Amniotic epithelial cell (primary cell): ENCODE measurements at places on chromosomes 16 and 17.

DNA sequence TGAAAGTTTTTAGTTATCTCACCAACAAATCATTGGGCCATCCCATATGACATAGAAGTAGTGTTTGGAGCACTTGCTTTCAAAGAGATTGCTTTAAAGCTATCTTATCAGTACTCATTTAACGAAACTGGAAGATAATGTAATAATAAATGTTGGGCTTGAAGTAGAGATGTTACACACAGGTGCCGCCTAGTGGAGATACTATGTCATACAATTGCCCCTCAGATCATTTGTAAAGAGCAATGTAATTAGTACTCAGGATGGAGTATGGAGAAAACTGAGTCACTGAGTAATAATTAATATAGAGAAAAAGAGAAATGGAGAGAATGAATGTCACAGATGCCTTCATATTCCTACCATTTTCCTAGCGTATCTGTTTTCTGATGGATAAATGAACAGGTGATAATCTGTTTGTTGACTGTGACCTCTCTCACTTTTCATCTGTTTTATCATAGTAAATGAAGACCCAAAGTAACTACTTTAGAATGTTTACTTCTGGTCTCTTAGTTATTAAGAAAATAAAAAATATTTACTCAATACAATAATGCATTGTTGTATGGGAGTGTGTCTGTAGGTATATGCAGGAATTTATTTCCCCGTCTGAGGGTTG is 80.4 kb downstream of the EFCAB5 start:
- DNase-seq = peak; percentile 57

- peak; percentile 19 for DNase-seq
Measured at GRCh38 chr16:648071-648780, 939 bp upstream of the WDR90 start.

- DNase-seq = no peak
Measured at GRCh38 chr17:2707721-2708584, 3.6 kb downstream of the CLUH start.

DNA sequence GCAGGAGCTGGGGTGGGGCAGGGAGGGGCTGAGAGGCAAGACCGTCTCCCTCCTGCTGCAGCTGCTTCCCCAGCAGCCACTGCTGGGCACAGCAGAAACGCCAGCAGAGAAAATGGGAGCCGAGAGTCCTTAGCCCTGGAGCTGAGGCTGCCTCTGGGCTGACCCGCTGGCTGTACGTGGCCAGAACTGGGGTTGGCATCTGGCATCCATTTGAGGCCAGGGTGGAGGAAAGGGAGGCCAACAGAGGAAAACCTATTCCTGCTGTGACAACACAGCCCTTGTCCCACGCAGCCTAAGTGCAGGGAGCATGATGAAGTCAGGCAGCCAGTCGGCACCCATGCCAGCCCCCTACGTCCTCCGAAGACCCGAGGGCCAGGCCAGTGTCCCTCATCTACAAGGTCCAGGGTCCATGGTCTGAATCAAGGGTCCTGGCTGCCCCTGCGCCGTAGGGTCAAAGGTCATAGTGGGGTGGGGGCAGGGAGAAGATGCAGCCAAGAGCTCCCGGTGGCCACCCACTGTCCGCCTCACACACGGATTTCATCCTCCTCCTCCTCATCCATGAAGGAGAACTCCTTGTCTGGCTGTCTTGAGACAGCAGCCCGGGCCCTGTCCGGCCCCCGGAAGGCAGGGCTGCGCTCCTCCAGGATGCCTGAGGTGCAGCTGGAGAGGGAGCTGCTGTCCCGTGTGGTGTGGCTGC is 23.4 kb upstream of the CPSF4L start:
- DNase-seq = no peak

GRCh38 chr17:82348866-82349265 is 10.2 kb upstream of the TEX19 start:
- DNase-seq = no peak

GRCh38 chr17:27541301-27542023 is 85.2 kb downstream of the KSR1 start:
- no peak for DNase-seq

DNA sequence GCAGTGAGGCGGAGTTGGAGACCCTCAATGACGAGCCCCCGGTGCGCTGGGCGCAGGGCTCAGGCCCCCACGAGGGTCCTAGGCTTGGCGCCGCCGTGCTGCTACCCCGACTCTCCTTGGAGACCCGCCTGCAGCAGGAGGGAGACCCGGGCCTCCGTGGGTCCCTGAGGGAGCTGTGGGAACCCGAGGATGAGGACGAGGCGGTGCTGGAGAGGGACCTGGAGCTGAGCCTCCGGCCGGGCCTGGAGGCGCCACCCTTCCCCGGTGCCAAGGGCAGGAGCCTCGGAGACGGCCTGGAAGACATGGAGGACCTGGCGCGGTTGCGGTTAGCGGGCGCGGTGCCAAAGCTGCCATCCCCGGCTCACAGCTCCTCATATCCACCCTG is 2.3 kb downstream of the MYO15B start:
- DNase-seq = no peak

DNA sequence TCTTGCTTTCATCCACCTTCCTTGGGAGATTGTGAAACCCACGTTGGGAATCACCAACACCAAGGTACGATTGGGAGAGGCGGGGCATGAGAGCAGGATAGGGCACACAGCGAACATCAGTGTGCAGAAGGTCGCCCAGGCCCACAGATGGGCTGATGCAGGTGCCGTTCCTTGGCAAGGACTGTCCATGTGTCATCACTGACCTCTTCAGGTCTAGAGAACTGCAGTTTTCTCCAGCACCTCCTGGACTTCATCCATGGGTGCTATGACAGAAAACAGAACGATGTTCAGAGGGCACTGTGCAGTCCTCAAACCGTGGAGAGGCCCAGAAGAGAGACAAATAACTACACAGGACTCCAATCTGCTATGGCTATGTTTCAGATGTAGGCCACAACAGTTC is 23.9 kb upstream of the TAT start:
- DNase-seq = no peak

DNA sequence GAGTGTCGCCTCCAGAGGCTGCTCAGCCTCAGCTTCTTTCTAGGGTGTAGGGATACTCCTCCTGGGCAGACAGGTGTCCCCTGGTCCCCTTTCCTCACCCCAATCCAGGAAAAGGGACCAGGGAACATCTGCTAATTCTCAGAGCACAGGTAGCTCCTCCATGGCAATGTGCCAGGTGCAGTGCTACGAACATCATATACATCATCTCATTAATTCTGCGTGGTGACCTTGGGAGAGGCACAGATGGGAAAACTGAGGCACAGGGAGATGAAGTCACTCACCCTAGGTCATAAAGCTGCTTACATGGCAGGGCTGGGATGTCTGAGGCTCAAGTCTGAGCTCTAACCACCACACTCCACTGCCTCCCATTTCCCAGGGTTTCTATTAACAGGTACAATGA is 11.7 kb downstream of the HDAC5 start:
- DNase-seq = no peak

- DNase-seq = no peak
Measured at GRCh38 chr17:63452962-63453551, 7.0 kb upstream of the CYB561 start.

GRCh38 chr17:38571833-38572668 is 33.7 kb downstream of the SRCIN1 start:
- no peak for DNase-seq

GRCh38 chr16:54974367-54974766 is 43.7 kb downstream of the IRX5 start:
- DNase-seq = no peak

- DNase-seq = no peak
Measured at GRCh38 chr17:63974594-63975192, 2.0 kb upstream of the SCN4A start.

- DNase-seq = no peak
Measured at GRCh38 chr16:77991701-77992100, 30.6 kb upstream of the CLEC3A start.

- peak; percentile 68 for DNase-seq
Measured at GRCh38 chr17:64150237-64151015, 20.5 kb upstream of the ERN1 start.

GRCh38 chr16:17364319-17365210 is 106.2 kb downstream of the XYLT1 start:
- peak; percentile 87 for DNase-seq

GRCh38 chr16:86073103-86073625 is 174.2 kb downstream of the IRF8 start:
- no peak for DNase-seq

- peak; percentile 7 for DNase-seq
Measured at GRCh38 chr16:68190736-68191510, 45.0 kb downstream of the ESRP2 start.

DNA sequence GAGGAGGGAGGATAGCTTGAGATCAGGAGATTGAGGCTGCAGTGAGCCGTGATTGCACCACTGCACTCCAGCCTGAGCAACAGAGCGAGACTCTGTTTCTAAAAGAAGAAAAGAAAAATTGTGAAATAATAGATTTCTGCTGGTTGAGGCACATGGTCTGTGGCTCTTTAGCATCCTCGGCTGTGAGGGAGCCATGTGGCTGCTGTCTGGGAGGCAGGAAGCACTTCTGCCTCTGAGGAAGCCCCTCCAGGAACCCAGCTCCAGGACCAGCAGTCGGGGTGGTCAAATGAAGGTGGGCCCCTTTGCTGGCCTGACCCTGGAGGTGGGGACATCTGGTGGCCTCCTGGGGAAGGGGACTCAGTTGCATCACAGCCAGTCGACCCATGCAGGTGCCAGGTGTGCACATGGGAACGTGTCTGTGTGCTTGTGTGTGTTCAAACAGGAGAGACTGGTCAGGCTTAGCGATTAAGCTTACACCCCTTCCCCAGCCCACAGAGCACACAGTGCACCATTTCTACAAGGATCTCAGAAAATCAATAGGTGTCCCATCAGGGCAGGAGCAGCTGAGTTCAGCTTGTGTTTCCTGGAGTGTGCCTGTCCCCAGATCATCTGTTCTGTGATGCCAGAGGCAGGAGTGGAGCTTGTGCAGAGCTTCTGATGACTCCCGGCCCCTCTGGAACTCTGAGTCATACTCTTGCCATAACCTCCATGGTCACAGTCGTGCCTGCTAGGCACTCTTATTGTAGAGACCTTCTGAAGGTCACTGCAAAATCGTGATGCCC is 24.3 kb upstream of the MGAT5B start:
- peak; percentile 16 for DNase-seq
